ENCODE measurements at places on chromosomes 1 and 21.

- no peak for DNase-seq
Observed at GRCh38 chr1:236767276-236767675, 27.8 kb upstream of the MTR start.

DNA sequence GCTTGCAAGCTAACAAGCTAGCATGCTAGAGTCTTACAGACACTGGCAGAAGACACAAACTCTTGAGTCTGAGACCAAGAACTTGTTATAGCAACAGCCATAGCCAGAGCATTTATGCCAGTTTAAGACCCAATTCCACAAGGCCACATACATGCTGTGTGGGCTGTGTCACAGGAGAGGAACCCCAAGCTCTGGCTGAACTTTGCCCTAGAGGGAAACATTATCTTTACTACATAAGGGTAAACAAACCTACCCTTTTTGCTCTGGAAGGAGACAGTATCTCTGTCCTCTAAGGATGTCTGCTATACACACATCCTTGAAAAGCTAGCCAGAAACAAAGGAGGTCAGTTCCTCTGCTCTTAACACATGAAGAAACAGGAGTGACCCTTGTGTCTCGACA is 70.3 kb downstream of the HSF2BP start:
- no peak for DNase-seq

DNA sequence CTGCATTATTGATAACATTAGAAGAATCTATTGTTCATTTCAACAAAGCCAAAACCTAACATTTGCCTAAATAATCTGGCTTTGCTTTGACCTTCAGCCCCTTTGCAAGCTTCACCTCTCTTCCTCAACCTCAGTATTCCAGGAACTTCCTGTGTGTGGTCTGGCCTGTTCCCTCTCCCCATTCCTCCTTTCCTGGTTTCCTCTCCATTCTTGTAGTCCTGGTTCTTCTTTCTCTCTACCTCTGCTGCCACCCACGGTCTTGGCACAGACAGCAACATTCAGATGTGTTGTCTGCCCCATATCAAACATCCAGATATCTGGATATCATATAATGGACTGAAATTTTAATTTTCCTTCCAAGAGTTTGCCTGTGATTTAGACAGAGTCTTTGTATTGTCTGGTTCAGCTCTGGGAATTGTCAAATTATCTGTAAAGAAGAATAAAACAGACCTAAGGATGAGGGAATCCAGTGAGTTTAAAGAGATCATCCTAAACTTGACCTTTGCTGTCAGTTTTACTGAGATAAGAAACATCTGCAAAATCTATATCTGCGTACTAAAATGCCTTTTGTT is 148.1 kb upstream of the KCTD3 start:
- DNase-seq: no peak

DNA sequence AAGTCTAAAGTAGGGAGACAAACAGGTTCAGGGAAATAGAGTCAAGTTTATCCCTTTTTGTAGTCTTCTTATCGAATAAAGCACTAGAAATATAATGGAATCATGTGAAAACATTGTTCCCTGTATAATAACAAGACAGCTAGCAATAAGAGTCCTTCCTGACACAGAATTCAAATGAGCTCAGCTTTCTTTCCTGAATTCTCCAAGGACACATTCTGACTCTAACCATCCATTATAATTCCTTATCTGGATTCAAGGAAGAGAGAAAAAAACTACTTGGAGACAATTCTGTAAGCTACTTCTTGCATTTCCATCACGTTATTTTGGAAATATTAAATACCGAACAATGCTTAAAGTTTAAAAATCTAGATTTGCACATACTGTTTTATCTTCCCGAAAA is 58.8 kb downstream of the ANKRD13C start:
- no peak for DNase-seq

- DNase-seq: no peak
Observed at GRCh38 chr1:1954831-1955441, 35.9 kb upstream of the TMEM52 start.

DNA sequence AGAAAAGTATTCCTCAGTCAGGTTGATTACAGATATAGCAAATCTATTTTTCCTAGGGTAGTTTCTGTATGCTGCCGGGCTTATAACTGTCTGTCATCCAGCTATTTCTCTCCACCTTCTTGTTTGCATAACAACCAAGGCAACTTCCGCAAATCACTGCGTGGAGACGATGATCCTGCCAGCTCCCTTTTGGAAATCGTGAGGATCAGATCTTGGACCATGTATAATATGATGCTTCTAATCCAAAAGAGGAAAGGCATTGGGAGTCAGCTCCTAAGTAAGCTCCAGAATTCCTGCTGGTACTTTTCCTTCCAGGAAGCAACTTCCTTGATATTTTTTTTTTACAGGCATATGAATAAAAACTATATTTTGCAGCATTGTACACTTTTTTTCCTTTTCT is 445 bp upstream of the RGS4 start:
- no peak for DNase-seq

- DNase-seq: no peak
Observed at GRCh38 chr1:156765666-156766065, 1.7 kb upstream of the PRCC start.

DNA sequence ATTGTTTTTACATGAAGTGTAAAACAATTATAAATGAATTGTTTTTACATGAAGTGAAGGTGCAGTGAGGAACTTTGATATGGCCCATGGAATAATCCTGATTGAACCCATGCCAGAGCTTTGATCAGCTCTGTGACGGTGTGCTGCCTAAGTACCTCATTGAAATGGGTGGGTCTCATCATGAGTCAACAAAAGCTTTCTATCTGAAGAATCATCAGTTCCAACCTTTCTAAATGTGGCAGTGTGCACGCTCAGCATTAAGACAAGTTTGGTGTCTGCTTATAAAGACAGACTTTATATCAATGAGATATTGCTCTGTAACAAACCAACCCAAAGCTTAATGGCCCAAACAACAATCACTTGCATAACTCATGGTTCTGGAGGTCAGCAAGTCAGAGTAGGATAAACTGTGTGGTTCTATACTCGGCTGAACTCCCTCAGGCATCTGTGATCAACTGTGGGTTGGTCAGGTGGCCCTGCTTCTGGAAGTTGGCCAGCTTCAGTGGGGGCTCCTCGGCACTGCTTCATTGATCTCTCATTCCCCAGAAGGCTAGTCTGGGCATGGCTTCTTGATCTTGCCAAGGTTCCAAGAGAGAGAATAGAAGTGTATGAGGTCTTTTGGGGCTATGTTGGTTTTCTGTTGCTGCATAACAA is 258.0 kb downstream of the LTN1 start:
- DNase-seq: peak; percentile 1

- no peak for DNase-seq
Observed at GRCh38 chr21:27333096-27333495, 366.2 kb upstream of the ADAMTS5 start.

DNA sequence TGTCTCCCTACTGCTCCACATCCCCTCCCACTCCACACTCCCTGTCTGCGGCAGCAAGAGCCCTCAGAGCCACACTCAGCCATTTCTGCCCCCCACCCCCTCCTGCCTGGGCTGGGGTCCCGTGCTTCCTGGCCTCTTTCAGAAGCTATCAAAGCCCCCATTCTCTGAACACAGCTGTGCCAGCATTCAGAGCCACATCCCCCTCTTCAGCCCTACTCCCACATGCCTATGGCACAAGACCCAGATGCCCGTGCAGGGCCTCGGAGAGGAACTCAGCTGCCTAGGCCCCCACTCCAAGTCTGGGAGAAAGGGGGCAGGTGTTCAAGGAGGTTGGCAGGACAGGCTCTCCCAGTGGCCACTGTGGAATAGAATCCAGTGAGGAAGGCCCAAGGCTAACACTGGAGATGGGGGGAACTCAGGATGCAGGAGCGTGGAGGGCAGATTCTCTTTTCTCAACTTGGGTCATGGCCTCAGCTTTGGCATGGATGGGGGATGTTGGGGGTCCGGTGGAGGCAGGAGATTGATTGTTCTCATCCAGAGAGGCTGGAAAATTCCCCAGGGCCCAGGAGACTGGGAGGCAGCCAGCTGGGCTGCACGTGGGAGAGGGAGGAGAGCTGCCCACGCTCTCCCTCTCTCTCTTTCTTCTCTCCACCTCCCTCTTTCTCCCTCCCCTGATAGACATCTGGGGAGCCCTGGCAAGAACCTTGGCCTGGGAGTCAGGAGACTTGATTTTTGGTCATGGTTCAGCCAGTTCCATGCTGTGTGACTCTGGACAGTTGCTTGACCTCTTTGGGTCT is 3.5 kb upstream of the BCAN start:
- DNase-seq: peak; percentile 38

- no peak for DNase-seq
Observed at GRCh38 chr1:55257958-55258357, 42.8 kb upstream of the USP24 start.

- DNase-seq: no peak
Observed at GRCh38 chr1:20080441-20081352, 10.7 kb downstream of the PLA2G5 start.

- peak; percentile 38 for DNase-seq
Observed at GRCh38 chr1:207084701-207085180, 3.9 kb upstream of the C4BPB start.

- DNase-seq: no peak
Observed at GRCh38 chr1:221699577-221699976, 42.3 kb downstream of the DUSP10 start.

DNA sequence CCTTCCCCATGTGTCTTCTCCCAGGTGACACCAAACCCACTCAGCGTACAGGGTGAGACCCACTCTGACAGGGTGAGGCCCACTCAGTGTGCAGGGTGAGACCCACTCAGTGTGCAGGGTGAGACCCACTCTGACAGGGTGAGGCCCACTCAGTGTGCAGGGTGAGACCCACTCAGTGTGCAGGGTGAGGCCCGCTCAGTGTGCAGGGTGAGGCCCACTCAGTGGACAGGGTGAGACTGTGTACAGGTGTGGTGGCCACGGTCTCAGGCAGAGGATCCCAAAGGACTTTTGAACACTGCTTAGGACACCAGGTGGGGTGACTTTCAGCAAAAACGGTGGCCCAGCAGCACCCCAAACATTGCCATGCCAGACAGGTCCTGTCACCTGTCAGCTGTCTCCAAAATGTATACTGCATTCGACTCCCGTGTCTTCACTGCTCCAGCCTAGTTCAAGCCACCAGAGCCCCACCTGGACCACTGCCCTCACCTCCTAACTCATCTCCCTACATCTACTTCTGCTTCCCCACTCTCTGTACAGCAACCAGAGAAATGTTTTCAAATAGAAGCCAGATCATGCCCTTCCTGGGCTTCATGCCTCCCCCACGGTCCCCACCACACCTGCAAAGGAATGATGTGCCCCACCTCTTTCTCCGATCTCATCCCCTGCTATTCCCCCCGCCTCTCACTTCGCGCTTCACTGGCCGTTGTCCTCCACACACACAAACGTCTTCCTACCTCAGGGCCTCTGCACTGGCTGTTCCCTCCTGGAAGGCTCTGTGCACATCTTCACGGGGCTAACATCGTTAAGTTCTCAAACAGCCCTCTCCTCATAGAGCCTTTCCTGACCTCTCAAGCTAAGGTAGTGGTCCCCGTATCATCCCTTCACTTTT is 52.1 kb downstream of the ACBD3 start:
- no peak for DNase-seq

DNA sequence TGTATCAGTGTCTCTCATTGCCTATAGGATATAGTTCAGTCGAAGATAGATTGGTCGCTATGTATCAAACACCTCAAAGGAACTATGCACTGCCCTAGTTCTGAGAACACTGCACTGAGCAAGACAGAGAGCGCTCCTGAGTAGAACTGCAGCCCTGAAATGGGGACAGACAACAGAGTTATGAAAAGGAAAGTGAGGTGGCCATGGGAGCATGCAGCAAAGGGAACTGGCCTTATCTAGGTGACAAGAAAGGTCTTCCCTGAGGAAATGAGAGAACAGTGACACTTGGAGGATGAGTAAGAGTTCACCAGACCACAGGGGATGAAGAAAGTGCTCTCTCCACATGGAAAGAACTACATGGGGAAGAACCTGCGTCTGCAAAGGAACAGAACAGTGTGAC is 7.5 kb upstream of the G0S2 start:
- no peak for DNase-seq

GRCh38 chr21:34834852-34835501 is 166.2 kb downstream of the CLIC6 start:
- peak; percentile 24 for DNase-seq

Measured in NCI-H2171 treated with DMSO at 0.1 percent for 48 hours (cell line).